ENCODE measurements at places on chromosomes 7 and 10. TPM values are rescaled to one million over a fixed set of nuclear protein-coding genes. Genes with fewer than 3 reads are reported as not detected.
A peak's percentile ranks its signal among the peaks of the same experiment; 100 is the strongest.

Gene TAS2R41
- total RNA-seq = not detected

Gene NPC1L1
- not detected for total RNA-seq

Gene NKX2-3
- not detected for total RNA-seq

Gene ITGB8
- total RNA-seq = 14.2 TPM

Gene HMX2
- not detected for total RNA-seq

Gene ADAM22
- total RNA-seq = 3.5 TPM

Gene EGR2
- 11.6 TPM for total RNA-seq

Gene TMEM213
- total RNA-seq = 0.05 TPM

Gene LRIT1
- total RNA-seq = not detected

Gene DRGX
- not detected for total RNA-seq

DNA sequence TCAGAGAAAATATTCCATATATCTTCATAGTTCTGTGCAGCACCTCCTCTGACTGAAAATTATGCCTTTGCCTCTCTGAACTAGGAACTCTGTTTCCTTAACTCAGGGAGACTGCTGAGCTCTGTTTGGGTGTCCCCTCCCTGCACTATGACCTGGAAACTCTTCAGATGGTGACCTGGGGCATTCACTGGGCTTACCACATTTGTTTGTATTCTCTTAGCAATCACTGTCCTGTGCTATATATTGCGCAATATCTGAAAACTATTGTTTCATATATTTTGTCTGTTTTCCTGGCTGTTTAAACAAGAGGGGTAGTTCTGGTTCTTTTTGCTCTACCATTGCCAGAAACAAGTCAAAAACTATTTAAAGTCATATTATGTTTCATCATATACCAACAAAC, 181.8 kb upstream of the KIAA1217 start:
- no peak overlapping the region for H3K4me3 ChIP-seq
- no peaks in the 10 kb centered on the region for H3K36me3 ChIP-seq
- no peaks in the 10 kb centered on the region for H3K4me1 ChIP-seq
- H3K27me3 ChIP-seq = no peaks in the 10 kb centered on the region
- no peak overlapping the region for H3K27ac ChIP-seq

DNA sequence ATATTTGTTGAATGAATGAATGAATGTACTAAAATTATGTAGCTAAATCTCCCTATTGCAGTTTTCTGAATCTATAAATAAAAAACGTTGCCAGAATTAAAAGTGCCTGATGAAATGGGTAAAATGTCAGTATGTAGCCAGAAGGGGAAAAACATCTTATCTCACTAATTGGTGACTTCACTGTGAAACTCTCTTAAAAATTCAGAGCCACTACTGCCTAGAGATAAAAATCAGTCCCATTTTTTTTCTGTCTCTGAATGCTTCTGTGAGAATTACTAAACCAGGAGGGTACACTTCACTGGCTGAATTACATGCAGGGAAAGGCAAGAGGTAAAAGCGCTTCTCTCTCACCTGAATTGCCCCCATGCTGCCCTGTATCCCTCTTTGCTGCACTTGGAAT, 69.6 kb upstream of the HPS1 start:
- no peaks in the 10 kb centered on the region for H3K4me1 ChIP-seq
- H3K4me3 ChIP-seq = no peak overlapping the region
- no peak for DNase-seq
- H3K36me3 ChIP-seq = no peaks in the 10 kb centered on the region
- no peaks in the 10 kb centered on the region for H3K27me3 ChIP-seq

- H3K27ac ChIP-seq = no peak overlapping the region
- H3K4me1 ChIP-seq = peaks cover 8% of the 10 kb centered on the region
- peak; percentile 80 for DNase-seq
- H3K27me3 ChIP-seq = no peaks in the 10 kb centered on the region
- H3K4me3 ChIP-seq = peak overlapping the region; percentile 13
- H3K36me3 ChIP-seq = peaks cover 32% of the 10 kb centered on the region
Observed at GRCh38 chr7:98210513-98211220, 572 bp upstream of the BHLHA15 start.

GRCh38 chr7:85829817-85830432, 643.1 kb upstream of the SEMA3D start:
- no peak overlapping the region for H3K4me3 ChIP-seq
- H3K27me3 ChIP-seq = no peaks in the 10 kb centered on the region
- no peaks in the 10 kb centered on the region for H3K4me1 ChIP-seq
- DNase-seq = no peak
- H3K27ac ChIP-seq = no peak overlapping the region

DNA sequence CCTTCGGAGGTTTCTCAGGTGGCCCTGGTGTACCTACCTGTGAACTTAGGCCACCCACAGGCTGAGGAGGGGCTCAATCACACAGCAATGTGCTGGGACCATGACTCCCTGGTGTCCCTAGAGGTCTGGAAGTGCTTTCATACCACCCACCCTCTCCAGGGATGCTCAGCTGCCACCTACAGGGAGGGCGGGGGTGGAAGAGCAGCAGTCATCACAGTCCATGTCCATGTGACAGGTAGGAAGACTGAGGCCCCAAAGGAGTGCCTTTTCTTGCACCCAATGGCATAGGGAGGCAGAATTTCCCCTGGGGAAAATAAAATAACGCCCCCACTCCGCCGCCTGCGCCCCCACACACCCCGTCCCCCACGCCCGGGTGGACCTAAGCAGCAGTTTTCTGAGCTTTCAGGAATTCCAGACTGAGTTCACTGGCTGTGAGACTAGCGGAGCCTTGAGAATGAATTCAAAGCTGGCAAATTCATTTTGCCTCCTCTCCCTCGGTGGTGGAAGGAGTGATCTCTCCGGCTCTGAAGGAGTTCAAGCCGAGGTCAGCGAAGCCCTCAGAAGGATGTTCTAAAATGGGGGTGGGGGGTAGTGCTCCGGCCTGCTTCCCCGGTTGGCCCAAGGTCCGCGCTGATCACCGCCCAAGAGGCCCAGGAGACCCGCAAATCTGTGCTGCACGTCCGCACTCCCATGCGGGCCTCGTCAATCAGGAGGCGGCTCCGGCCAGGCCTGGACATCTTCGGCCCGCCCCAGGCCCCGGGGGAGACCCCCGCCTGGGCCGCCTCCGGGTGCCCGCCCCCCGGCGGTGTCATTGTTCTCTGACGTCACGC, 2.1 kb upstream of the ZMIZ1 start:
- H3K36me3 ChIP-seq = no peaks in the 10 kb centered on the region
- DNase-seq = no peak
- H3K4me1 ChIP-seq = peaks cover 35% of the 10 kb centered on the region

GRCh38 chr7:44574287-44574872, 672 bp upstream of the DDX56 start:
- no peak for DNase-seq
- peaks cover 3% of the 10 kb centered on the region for H3K36me3 ChIP-seq
- peak overlapping the region; percentile 91 for H3K27ac ChIP-seq
- no peaks in the 10 kb centered on the region for H3K27me3 ChIP-seq

DNA sequence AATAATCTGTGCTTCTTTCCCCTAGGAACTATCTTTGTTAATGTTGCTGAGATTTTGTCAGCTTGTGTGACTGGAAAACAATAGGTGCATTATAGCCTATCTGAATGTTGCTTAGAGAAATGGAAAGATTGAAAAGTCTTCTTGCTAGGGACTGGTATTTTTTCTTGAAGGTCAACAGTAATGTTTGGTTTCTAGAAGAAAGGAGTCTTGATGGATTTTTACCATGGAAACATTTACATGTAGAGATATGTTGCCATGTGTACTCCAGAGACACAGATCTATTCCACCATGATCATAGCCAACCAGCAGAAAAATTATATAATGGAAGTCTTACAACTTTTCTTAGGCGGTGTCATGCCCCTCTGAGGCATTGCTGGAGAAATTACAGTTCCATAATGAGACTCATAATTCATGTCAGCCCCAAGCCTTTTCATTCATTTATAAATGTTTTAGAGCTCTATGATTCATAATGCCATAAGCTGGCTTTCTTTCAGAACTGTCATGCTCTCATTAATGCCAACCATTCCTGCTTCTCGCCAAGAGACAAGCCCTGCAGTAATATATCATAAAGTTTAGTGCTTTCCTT, 175.1 kb upstream of the PTPRZ1 start:
- no peaks in the 10 kb centered on the region for H3K4me1 ChIP-seq
- H3K36me3 ChIP-seq = no peaks in the 10 kb centered on the region
- no peaks in the 10 kb centered on the region for H3K27me3 ChIP-seq
- H3K4me3 ChIP-seq = no peak overlapping the region
- no peak for DNase-seq

DNA sequence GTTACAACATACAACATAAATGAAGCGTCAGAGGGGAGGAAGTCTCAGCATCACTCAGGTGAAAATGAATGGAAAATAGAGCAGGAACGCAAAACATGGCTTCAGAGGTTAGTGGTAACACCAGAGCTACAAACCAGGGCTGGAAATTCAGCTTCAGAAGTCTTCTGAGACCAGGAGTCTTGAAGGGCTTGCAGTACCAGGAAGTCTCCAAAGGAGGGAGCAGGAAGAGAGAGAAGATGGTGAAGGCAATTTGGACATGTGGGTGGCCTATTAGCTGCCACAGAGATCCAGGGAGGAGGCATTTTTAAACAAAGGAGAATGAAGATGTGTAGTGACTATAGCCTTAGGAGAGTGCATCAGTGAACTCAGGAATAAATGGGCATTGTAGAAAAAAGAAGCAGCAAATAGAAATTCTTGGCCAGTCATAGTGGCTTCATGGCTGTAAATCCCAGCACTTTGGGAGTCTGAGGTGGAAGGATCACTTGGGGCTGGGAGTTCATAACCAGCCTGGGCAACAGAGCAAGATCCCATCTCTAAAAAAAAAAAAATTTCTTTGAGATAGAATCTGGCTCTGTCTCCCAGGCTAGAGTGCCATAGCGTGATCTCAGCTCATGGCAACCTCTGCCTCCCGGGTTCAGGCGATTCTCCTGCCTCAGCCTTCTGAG, 9.3 kb upstream of the TET1 start:
- H3K27me3 ChIP-seq = no peaks in the 10 kb centered on the region
- no peak overlapping the region for H3K4me3 ChIP-seq

GRCh38 chr10:133391761-133392518, 2.0 kb upstream of the MTG1 start:
- H3K36me3 ChIP-seq = peaks cover 20% of the 10 kb centered on the region
- H3K4me1 ChIP-seq = peaks cover 29% of the 10 kb centered on the region
- no peak overlapping the region for H3K27ac ChIP-seq
- no peaks in the 10 kb centered on the region for H3K27me3 ChIP-seq

DNA sequence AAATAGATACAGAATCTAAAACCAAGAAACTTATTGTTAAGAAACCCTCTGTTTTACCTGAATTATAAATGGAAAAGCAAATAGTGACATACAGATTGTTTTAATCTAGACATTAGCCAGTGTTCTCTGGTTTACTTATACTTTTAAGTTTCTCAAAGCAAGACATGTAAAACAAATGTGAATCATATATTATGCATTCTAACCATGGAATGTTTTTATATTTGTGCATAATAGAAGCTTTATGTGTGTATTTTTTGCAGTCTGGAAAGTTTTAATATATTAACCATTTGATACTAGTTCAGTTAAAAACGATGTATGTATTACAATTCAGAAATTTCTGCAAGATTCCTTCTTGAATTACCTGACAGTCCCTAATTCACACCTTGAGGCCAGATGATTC, 150.6 kb upstream of the TMEM72 start:
- H3K27me3 ChIP-seq = no peaks in the 10 kb centered on the region

DNA sequence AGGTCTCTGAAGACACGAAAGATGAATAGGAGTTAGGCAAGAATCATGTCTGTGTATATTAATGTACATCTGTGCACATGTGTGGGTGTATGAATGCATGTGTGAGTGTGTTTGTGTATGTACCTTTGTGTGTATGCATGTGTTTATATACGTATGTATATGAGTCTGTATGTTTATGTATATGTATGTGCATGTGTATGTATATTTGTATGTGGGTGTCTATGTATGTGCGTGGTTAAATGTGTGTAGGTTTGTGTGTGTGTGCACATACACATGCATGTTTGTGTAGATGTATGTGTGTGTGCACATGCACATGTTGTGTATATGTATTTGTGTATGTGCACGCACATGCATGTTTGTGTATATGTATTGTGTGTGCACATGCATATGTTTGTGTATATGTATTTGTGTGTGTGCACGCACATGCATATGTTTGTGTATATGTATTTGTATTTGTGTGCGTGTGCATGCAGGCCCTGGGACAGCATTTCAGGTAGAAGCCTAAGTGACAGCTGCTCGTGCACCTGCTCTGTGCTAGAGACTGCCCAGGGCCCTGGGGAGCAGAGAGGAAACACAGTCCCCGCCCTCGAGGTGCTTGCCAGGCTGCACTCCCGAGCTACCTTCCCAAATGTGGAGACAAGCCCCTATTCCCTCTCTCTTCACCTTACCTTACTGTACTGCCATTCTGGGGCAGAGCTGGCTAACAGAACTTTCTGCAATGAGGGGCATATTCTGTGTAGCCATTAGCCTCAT, 12.1 kb downstream of the PNLIPRP1 start:
- no peaks in the 10 kb centered on the region for H3K4me1 ChIP-seq
- peaks cover 4% of the 10 kb centered on the region for H3K27me3 ChIP-seq
- H3K27ac ChIP-seq = no peak overlapping the region
- no peaks in the 10 kb centered on the region for H3K36me3 ChIP-seq

GRCh38 chr10:61750943-61751471, 88.3 kb downstream of the CABCOCO1 start:
- H3K27ac ChIP-seq = no peak overlapping the region
- no peaks in the 10 kb centered on the region for H3K27me3 ChIP-seq
- peaks cover 16% of the 10 kb centered on the region for H3K4me1 ChIP-seq
- H3K4me3 ChIP-seq = no peak overlapping the region
- DNase-seq = peak; percentile 67

GRCh38 chr10:27779462-27780015, 33.9 kb upstream of the MKX start:
- H3K4me1 ChIP-seq = no peaks in the 10 kb centered on the region
- no peak overlapping the region for H3K27ac ChIP-seq
- no peaks in the 10 kb centered on the region for H3K27me3 ChIP-seq
- no peak overlapping the region for H3K4me3 ChIP-seq
